ENCODE measurements at places on chromosomes 13 and 19.

- DNase-seq: no peak
These were observed 448.4 kb upstream of the SLC10A2 start for GRCh38 chr13:103514619-103515018.

GRCh38 chr19:23822735-23823134 is 64.0 kb upstream of the ZNF681 start:
- no peak for DNase-seq

DNA sequence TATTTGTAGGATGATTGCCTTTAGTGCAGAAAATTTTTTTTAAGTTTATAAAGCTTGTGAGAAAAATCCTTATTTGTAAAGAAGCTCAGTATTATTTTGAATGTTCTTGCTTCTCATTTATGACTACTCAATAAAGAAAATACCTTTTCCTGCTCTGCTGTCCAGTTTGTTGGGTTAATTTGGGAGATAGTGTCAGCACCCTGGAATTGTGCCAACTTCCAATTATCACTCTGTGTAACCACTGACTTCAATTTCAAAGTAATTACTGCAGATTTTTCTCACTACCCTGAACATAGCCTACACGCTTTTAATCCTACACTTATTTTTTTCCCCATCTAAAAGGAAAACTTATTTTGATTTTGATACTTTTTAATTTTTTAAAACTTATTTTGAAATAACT is 93.1 kb downstream of the GGACT start:
- DNase-seq: no peak

GRCh38 chr19:29370276-29370675 is 155.5 kb upstream of the VSTM2B start:
- DNase-seq: no peak

DNA sequence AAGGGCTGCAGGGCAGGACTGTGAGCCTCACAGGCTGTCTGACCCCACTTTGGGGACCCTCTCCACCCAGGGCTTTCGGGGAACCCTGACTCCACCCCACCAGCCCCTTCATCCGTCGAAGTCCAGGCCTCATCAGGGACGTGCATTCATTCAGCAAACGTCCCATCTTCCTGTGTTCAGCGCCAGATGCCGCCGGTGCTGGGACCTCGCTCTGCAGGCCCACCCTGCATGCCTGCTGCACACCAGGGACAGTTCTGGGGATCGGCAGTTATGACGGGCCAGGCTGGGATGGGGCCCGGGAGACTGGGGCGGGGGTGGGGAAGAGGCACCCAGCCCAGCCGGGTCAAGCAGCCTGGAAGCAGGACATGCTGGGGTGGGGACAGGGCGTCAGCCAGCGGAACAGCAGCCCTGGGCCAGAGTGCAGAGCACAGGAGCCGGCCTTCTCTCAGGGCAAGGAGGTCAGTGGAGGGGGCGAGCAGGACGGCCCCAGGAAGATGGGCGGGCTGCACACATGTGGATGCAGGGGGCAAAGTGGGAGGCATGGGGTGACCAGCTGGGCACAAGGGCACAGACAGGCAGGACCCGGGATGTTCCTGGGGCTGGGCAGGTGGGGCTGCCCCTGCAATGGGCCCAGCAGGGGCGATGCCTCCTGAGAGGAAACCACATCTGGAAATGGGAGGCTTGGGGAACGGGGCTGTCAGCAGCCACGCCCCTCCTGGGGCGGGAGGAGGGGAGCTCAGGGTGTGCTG is 5.1 kb downstream of the GAMT start:
- DNase-seq: no peak

DNA sequence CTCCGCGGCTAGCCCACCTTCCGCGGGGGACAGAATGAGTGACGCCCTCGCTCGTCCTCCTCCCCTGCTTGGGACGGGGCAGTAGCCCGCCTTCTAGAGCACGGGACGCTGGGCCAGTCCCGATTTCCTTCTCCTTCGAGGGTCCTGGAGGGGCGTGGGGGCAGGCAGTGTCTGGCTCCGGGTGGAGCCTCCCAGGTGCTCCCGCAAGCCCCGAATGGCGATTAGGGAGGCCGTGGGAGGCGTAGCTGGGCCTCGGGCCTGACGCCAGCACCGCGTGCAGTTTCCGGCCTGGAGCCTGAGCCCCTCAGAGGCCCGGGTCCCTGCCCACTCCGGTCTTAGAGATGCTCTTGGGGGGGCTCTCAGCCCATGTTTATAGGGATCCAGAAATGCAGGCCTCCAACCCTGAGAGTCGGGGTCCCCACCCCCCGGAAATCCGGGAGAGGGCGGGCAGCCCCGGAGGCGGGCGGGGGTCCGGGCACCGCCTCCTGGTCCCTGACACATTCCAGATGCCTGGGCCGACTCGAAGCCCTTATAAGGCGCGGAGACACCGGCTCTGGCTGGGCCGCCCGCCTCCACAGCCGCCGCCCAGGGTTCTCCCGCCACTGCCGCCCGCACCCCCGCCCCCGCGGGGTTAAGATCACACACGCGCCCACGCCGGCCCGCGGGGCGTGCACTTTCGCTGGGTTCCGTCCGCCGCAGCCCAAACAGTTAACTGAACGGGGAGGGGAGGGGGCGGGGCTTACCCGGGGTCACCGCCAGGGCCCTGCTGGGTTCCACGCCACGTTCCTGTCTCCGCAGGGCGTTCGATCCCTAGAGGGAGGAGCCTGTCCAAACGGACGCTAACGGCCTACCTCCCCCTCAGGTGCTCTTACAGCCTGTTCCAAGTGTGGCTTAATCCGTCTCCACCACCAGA is 1.5 kb downstream of the MYADM start:
- peak; percentile 87 for DNase-seq

- DNase-seq: no peak
These were observed 42.3 kb downstream of the POLR1D start for GRCh38 chr13:27663947-27664346.

DNA sequence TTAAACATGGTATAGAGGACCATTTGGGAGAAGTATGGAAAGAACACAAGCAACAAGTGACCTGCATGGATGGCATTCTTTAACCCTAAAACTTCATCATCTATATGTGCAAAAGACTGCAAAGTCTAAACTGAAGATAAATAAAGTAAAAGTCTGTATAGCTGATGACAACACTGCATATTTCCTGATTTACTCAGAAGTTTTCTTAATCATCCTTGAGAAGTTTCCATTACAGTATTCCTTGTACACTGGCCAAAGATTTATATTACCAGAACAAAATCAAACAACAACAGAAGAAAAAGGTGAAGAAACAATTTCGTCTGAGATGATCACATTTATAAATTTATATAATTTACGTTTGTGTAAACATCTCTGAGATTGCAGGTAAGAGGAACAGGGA is 805.7 kb downstream of the PCDH9 start:
- no peak for DNase-seq

- no peak for DNase-seq
These were observed 9.1 kb upstream of the LYPD3 start for GRCh38 chr19:43474487-43474886.

DNA sequence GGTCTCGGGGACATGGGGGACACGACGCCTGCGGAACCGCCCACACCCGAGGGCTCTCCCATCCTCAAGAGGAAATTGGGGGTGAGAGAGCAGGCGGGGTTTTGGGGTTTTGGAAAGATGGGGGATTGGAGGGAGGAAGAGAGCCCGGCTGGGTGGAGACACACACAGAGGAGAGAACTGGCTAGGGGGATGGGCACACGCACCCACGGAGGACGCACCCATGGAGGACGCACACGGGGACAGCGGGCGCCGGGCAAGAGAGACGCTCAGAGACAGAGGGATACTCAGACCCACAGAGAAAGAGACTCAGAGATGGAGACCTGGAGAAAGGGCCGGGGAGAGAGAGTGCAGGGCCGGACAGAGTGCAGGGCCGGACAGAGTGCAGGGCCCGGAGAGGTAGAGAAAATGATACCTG is 52.1 kb downstream of the MAP4K1 start:
- no peak for DNase-seq

Measured in T-helper 1 cell (primary cell).